Endothelial cell of umbilical vein (primary cell): ENCODE measurements at places on chromosomes 4 and X. TPM values are rescaled to one million over a fixed set of nuclear protein-coding genes. Genes with fewer than 3 reads are reported as not detected.

- no peak for DNase-seq
These were observed 67.3 kb downstream of the PDLIM5 start for GRCh38 chr4:94519019-94519418.

DRD5 gene
- not detected in 2 replicates for polyA plus RNA-seq

MAGEB2 gene
- polyA plus RNA-seq, result not detected in 2 replicates

GRCh38 chrX:19214311-19214710, 92.0 kb upstream of the ADGRG2 start:
- DNase-seq, result no peak

DNA sequence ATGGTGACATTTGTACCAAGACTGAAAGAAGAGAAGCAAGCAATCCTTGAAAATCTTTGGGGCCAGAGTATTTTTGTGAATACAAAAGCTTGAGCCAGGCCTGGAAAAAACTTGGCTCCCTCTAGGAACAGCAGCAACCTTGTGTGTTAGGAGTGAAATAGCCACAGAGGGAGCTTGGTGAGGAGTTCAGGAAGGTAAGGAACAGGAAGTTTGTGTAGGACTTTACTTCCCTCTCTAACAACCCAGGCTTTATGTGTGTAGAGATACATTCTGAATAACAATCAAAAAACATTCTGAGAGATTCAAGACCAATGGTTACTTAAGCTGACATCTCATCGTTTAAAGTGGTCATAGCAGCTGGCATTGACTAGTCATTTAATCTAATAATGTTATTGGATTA, 668.5 kb downstream of the PCDH18 start:
- peak; percentile 59 for DNase-seq

DNA sequence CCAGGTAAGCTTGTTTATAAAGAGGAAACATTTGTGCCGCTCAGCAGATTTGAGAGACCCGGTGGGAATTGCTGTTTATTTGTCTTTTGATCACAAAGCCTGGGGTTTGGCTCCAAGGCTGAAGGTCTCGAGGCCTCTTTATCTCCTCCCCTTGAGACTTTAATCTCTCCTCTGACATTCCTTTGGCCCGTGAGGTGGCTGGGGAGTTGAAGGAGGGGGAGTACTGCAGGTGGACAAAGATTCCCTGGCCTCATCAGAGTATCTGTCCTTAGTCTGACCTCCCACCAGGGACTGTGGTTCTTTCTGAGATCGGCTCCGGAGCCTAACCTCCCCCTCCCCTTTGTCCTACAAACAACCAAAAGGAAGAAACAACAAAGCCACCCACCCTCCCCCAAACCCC, 216.5 kb downstream of the MID1IP1 start:
- DNase-seq, result no peak

GRCh38 chrX:132592880-132593279, 104.0 kb upstream of the MBNL3 start:
- DNase-seq, result peak; percentile 1

- peak; percentile 35 for DNase-seq
These were observed 102.5 kb downstream of the SH3RF1 start for GRCh38 chr4:169167957-169168858.

GRCh38 chr4:168942985-168943384, 67.1 kb downstream of the CBR4 start:
- no peak for DNase-seq

GABRG1 gene
- not detected in 2 replicates for polyA plus RNA-seq

DNA sequence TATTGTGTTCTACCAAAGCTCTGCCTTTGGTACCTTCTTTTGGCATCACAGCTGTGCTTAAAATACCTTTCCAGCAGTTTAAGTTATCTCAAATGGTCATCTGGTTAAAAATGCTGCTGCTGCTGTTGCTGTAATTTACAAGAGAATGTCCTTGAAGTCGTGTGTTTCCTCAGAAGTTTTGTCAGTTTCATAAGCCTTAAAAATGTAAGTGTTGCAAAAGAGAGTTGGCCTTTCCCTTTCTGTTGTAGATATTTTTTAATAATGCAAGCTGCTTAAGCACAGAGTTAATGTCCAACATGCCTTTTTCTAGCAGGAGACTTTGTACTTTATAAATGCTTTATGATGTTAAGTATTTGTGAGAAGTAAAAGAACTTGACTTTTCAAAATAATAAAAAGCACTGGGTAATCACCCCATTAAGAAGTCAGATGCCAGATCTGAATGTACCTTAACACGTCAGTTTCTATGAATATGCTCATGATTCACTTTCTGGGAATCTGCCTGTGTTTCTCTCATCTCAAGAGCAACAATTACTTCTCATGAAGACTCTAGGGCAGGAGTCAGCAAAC, 35.3 kb upstream of the TENM3 start:
- no peak for DNase-seq

DNA sequence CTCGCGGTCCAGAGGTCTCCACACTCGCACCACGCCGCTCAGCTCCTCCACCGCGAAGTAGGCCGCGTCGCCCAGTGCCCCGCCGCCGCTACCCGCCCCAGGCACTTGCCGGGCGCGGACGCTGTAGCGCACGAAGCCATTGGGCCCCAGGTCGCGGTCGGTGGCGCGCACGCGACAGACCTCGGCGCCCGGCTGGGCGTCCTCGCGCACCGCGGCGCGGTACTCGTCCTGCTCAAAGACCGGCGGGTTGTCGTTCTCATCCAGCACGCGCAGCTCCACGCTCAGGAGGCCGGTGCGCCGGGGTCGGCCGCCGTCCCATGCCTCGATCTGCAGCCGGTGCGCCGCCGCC, 1.4 kb downstream of the DCHS2 start:
- no peak for DNase-seq

BMP3 gene
- polyA plus RNA-seq, result not detected in 2 replicates

DNA sequence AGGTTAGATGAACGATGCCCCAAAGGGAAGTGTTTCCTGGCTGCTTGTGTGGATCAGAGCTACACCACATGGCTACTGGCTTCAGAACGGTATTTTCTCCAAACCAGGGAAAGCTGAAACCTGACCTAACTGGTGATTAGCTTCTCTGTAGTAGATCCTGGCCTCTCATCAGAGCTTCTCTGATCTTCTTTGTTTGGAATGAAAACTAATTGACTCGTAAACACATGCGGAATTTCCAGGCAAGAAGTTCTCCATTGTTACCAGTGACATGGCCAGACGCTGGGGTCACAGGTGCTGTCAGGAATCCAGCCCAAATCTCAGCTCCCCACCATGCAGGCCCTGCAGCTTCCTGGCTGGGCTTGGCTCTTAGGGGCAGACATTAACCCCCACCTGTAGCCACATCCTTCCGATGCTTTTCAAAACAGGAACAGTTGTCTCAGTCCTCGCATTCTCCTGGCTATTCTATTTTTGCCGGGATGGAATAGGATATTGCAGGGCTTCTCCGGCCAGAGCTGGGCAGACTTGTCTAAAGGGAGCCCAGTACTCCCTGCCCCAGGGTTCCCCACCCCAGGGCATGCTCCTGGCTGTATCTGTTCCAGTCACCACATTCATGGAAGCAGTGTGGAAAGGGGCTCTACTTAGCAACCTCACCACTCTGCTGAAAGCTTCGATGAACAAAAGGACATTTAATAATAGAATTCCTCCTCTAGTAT, 305.4 kb upstream of the F9 start:
- DNase-seq, result no peak

GRCh38 chr4:147740176-147740575, 8.3 kb downstream of the ARHGAP10 start:
- no peak for DNase-seq

OFD1 gene
- 3.2 and 4.7 TPM in 2 replicates for polyA plus RNA-seq

- DNase-seq, result no peak
These were observed 931.2 kb downstream of the CCSER1 start for GRCh38 chr4:91058345-91058744.
